ENCODE measurements at places on chromosomes 16 and 17. TPM values are rescaled to one million over a fixed set of nuclear protein-coding genes. Genes with fewer than 3 reads are reported as not detected.

DNA sequence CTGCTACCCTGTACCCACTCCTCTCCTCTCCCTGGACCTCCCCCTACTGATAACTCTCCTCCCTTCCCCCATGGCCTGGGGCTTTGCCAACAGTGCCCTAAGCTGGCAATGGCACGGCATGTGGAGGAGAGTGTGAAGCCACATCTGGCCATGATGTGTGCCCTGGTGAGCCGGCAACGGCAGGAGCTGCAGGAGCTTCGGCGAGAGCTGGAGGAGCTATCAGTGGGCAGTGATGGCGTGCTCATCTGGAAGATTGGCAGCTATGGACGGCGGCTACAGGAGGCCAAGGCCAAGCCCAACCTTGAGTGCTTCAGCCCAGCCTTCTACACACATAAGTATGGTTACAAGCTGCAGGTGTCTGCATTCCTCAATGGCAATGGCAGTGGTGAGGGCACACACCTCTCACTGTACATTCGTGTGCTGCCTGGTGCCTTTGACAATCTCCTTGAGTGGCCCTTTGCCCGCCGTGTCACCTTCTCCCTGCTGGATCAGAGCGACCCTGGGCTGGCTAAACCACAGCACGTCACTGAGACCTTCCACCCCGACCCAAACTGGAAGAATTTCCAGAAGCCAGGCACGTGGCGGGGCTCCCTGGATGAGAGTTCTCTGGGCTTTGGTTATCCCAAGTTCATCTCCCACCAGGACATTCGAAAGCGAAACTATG, 5.2 kb downstream of the TRAF4 start:
- no peak for DNase-seq

DNA sequence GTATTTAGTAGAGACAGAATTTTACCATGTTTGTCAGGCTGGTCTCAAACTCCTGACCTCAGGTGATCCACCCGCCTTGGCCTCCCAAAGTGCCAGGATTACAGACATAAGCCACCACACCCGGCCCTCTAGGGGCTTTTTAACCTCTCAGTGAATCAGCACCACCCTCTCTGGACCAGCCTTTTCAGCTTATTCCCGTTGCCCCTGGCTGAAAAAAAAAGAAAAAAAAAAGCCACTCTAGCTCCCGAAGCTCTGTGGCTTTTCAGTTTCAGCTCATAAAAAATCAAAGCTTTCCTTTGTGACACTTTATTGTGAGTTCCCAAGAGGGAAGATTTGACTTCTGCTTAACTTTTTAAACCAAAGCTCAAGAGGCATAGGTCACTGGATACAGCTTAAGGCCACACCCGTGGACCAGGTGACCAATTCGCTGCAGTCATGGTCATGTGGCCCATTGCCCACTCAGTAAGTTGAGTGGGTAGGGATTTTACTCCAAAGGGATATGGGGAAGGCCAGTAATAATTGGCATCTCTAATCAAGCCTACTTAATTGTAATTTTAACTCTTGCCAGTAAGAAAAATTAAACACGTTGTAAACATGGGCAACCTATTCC, 46.6 kb upstream of the MED13 start:
- no peak for DNase-seq

- no peak for DNase-seq
Measured at GRCh38 chr17:72422204-72422504, 301.3 kb downstream of the SOX9 start.

DNA sequence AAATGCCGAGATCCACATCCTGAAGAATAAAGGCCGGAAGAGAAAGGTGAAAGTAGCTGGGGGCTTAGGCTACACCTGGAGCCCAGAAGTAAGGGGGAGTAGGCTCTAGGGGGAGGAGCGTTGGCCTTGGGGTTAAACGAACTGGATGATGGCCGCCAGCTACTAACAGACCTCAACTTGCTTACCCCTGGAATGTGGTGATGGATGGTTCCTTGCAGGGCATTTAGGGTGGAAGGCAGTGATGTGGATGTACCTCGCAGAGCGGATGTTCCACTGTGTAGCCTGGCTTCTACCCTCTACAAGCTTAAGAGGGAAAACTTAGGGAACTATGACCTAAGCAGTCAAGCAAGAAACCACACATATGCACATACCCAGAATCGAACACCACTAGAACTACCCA, 2.3 kb upstream of the MAZ start:
- no peak for DNase-seq

DNA sequence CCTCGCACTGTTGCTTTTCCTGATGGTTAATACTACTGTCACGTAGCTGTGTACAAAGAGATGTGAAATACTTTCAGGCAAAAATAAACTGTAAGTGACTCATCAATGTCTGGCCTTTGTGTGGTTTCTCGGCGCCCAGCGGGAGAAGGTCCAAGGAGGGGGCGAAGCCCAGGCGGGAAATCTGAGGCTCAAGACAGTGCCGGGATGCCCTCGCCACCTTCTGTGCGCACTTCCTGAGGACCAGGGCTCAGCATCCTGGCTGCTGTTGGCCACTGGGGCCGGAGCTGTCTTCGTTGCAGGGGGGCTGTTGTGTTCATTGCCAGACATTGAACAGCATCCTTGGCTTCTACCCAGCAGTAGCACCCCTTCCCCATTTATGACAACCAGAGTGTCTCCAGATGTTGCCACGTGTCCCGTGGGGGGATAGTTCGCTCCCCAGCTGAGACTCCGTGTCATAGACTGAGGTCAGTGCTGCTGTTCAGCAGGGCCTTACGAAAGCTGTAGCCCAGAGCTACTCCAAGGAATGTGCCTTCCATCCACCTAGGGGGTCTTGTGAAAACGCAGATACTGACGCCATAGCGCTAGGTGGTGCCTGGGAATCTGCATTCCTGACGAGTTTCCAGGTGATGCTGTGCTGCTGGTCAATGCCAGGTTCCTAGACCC, 67.3 kb upstream of the PLCG2 start:
- peak; percentile 30 for DNase-seq

GRCh38 chr16:85735225-85735635, 15.7 kb downstream of the C16orf74 start:
- peak; percentile 72 for DNase-seq

DNA sequence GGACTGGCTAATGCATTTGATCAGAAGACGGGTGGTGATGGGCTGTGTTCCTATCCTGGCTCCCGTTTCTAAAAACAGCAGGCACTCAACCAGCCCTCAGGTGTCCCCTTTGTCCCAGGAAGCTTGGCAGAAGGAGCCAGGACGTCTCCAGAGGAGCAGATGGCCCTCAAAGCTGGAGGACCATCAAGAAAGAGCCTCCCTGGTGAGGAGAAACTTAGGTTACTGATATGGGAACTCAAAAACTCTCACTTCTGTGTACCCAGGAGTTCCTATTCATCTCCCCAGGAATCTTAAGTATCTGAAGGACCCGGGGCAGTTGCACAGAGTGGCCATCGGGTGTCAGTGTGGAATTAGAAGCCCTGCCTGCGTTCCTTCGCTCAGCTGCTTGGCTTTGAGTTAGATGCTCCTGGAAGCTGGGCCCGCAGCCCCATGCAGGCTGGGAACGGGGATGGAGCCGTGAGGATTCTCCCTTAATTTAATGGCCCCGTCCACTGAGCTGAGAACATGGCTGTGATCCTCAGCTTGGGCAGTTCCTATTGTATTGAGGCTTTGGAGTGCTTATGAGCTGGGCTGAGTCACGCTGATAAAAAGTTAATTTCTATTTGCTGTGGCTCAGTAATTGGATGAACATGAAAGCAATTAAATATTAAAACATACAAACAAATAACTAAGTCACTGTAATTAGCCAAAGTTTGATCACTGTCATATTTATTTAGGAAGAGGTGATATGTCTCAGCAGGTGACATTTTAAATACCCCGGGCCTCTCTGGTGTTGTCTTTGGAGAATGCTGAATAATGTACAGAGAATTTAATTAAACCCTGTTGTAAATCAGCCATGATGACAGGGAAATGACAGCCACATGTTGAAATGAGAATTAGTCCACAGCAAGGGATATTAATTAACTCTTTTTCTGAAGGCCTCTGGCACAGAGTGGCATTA, 402.1 kb downstream of the SEC14L1 start:
- peak; percentile 60 for DNase-seq

DNA sequence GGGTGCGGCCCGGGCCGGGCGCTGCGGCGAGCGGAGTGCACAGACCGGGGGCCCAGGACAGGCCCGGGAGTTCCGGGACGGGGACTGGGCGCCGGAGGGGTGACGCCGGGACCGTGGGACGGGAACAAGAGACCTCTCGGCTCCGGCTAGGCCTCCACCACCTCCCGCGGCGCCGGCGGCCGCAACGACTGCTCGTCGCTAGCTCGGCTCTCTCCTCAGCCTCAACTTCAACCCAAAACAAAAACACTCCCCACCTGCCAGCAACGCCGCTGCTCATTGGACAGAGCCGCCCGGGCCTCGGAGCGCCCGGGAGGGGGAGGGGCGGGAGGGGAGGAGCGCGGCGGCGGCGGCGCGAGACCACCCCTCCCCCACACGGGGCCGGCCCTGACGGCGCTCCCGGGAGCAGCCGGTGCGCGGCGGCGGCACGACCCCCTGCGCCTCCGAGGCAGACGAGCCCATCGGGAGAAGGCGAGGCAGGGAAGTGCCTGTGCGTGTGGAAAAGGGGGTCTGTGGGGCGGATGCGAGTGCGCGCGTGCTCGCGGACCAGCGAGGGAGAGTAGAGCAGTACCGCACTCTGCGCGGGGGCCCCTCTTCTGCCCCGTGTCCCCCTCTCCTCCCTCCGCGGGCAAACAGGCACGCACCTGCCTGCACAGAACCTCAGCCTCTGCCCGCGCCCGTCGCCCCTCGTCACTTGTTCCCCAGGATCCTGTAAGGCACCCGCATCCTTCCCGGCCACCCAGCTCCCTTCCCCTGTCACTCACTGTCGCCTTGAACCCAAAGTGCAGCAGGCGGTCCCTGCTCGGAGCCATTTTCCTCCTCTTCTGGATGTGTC, at the start of gene FBXL20:
FBXL20 (minus strand) TSS at position 215 of the 832 bp plus-strand sequence. CDS start 224 bp downstream, outside the sequence.
- peak; percentile 91 for DNase-seq

DNA sequence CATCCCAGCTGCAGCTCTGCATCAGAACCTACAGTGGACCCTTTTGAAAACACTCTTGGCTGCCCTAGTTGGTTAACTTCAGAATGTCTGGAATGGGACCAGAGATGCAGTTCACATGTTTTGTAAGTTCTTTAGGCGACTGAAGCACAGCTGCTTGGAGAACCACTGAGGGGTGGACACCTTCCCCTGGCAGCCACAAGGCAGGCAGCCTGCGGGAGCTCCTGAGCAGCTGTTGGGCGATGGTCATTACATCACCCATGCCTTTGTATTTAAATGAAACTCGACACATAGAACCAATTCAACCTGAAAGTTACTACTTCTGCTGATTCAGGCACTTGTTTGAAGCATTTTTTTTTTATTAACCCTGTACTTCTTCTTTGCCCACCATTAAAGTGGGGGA, 151.5 kb downstream of the LGALS9B start:
- no peak for DNase-seq

DNA sequence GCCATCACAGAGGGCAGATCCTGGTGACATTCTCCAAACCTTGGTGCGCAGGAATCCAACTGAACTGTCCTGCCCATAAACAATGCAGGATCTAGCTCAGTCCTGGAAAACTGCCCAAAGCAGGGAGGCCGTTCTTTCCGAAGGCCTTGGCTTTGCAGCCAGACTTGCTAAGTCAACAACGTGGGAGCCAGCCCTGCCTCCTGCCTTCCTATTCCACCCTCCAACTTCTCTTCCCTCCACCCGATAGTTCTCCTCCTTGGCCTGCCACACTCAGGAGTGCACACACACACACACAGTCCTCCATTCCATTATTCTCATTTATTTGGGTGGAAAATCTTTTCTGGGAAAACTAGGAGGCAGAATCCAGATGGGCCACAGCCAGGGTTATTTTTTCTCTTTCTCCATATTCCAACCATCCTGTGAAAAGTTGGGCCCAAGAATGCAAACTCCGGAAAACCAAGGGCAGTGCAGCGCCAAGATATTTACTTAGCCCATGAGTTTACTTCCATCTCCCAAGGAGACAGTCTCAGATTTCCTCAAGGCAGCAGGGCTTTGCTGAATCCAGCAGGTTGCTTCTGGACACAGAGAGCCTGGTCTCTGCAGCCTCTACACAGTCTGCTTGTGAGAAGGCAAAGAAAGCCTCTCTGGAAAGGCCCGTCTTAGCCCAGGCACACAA, 15.8 kb downstream of the COPRS start:
- no peak for DNase-seq

DNA sequence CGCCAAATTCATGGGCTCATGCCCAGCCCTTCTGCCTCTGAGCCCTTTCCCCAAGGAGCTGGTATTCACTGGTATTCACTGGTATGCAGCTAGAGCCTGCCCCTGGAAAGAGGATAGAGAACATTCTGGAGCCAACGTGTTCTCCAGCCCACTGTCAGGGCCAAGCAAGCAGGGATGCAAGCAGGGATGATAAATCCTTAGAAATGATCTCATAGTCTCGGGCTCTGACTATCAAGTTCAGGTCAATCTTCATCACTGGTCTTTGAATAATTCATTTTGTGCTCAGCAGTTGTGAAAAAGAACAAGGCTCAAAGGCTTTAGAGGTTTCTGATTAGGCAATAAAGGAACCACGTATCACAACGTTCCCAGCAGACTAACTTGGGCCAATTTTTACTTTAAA, 57.3 kb downstream of the CACNG5 start:
- no peak for DNase-seq

GRCh38 chr17:74824961-74825627, 34.6 kb downstream of the GRIN2C start:
- DNase-seq, result no peak

- DNase-seq, result no peak
Measured at GRCh38 chr17:45414990-45415881, 17.4 kb downstream of the ARHGAP27 start.

DNA sequence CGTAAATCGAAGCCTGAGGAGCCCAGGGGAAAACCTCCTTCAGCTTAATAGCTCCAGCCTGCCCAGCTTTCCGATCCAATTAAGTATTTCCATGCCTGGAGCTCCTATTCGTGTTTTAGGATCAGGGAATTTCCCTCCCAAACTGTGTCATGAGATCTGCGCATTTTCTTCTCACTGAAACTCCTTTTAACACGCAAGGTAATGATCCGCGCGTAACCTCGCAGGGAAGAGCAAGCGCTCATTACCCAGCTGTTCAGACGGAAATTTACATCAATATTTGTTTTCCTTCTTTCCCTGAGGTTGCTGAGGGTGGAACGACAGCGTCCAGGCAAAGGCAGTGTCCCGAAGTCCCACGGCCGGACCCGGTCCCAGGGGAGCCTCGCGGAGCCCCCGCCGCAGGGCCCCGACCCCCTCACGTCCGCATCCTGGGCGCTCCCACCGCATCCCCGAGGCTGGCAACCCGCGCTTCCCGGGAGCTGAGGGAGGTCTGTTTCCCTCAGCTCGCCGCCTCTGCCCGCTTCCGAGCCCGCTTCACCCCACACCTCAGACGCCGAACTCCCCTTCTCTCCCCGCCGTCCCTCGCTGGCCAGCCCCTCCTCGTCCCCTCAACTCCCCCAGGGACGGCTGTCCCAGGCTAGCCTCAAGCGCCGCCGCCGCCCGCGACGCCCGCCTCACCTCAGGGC, 415 bp downstream of the ABCA5 start:
- DNase-seq, result no peak

Gene MYL11
- 1.7 TPM for total RNA-seq

Gene SRSF1
- total RNA-seq, result 314 TPM

Gene SNAI3
- total RNA-seq, result 15.0 TPM

Gene MAP2K6
- total RNA-seq, result 11.7 TPM

Gene BICDL2
- 1.6 TPM for total RNA-seq

Gene NOD2
- 2.8 TPM for total RNA-seq

Gene SMCR8
- 34.5 TPM for total RNA-seq

Gene CLN3
- 60.0 TPM for total RNA-seq
